ENCODE measurements at places on chromosomes 13 and 19.

GRCh38 chr13:109331898-109332297, 454.5 kb downstream of the IRS2 start:
- DNase-seq: peak; percentile 49

DNA sequence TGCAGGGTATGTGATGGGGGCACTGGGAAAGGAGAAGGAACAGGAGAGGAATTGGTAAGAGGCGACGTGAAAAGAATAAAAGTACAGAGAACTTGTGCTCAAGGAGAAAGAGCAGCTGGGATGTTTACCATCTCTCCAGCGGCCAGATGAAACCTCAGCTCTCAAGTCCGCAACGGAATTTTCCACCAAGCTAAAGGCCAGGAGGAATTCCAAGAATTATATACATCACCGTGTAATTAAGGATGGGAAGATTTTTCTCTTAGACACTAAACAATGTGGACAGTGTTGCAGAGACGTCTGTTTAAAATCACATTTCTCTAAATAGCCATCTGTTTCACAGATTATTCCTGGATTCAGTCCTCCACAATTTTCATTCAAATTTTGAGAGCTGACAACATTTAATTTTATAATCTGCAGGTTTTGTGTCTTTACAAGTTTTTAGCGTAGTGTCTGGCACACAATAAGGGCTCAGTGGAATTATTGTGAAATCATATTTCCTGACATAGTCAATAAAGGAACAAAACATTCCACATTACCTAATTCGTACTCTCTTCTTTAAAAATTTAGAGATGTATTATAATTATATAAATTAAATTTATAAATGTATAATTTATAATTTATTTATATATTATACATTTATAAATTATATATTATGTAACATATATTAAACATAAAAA, 23.0 kb upstream of the USP29 start:
- peak; percentile 1 for DNase-seq

DNA sequence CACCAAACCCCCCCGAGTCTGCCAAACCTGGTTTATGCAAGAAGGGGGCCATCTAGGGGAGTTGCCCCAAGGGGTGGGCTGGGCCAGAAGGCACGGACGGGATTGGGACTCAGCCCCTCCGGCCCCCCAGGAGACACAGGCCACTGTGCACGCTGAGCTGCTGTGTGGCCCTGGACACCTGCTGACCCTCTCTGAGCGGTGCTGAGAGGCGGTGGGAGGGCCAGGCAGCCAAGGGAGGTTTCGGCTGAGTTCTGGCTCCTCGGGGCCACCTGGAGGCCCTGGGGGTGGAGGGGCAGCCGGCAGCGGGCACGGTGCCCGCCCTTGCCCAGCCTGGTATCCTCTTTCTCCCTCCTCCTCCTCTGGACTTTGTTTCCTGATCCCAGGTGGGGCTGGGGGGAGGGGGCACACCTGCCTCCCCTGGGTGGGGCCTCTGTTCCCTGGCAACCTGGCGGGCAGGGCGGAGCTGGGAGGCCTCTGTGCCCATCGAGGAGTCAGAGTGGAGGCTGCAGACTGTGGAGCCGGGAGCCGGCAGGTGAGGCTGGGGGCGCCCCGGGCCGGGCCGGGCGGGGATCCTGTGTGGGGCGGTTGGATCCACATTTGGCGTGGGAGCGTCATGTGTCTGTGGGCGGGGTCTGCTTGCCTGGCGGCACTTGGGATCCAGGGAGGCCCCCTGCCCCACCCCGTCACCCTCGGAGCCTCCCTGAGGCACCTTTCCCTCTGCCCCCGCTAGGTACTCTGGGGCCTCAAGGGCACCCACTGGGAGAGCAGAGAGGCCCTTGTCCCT, at the start of gene MISP:
TSS of gene MISP (plus strand) at position 473 of the 784 bp plus-strand sequence. CDS start 5,835 bp downstream, outside the sequence.
- no peak for DNase-seq

DNA sequence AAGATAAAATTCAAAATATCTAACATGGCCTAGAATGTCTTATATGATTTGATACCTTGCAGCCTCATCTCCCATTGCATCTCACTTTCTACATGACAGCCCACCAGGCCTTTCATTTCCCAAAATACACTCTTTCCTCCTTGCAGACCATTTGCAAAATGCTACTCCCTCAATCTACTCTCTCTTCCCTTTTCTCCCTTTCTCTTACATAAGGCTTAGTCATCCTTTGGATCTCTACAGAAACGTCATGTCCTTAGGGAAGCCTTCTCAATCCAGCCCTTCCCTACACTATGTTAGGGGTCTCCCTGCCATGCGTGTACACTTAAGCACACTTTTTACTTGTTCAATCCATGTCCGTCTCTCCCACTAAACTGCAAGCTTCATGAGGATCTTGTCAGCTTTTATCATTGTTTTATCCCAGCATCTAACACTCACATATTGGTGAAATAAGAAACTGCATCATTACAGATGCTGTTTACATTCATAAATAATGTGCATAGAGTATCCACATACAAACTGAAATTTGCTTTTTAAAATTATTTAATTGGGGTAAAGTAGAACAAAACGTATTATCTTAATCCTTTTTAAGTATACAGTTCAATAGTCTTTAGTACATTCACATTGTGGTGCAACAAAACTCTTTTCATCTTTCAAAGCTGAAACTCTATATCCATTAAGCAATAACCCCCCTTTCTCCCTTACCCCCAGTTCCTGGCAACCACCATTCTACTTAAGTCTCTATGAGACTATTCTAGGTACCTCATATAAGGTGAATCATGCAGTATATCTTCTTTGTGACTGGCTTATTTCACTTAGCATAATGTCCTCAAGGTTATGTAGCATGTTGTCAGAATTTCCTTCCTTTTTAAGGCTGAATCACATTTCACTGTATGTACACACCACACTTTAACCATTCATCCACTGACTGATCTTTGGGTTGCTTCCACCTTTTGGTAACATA, 11.5 kb upstream of the WBP4 start:
- DNase-seq: peak; percentile 32

DNA sequence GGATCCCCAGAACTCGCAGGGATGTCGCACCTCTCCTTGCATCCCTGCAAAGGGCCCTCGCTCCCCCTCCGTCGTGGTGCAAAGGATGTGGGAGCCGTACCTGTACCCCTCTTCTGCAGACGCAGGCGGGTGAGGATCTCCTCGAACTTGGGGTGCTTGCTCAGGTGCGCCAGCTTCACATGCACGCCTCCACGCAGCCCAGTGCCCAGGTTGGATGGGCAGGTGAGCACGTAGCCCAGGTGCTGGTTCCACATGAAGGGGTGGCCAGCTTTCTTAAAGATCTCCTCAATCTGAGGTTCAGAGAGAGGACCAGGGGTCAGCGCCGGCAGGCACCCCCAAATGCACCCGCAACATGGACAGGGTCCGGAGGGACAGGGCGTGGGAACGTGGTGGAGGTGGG, 15.3 kb downstream of the CKM start:
- no peak for DNase-seq

DNA sequence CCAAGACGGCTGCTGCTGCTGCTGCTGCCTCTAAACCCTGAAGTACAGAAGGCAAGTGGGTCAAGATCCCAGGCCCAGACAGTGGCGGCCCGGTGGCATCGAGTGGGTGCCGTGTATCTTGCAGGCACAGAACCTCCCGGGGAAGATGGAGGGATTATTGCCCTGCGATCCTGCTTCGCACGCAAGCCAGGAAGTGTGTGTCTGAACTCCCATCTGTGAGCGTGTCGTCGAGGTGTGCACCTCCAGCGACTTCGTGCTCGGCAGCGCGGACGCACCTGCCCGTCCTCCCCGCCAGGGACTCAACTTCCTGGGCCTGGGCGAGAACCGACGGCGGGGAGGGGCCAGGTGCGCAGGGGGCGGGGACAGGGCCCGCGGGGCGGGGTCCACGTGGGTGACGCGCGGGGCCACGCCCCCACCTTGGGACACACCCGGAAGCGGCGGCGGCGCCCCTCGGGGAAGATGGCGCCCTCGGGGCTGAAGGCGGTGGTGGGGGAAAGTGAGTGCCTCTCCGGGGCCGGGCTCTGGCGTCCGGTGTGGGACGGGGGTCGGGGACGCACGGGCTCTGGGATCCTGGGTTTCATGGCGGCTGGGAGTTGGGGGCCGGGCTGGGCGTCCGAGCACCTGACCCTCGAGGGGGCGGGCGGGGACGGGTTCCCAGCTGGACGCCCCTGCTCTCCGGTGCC, at the start of gene STXBP2:
TSS of gene STXBP2 (plus strand) at position 420 of the 683 bp plus-strand sequence. CDS start at position 460, 40 bp downstream.
- DNase-seq: no peak

DNA sequence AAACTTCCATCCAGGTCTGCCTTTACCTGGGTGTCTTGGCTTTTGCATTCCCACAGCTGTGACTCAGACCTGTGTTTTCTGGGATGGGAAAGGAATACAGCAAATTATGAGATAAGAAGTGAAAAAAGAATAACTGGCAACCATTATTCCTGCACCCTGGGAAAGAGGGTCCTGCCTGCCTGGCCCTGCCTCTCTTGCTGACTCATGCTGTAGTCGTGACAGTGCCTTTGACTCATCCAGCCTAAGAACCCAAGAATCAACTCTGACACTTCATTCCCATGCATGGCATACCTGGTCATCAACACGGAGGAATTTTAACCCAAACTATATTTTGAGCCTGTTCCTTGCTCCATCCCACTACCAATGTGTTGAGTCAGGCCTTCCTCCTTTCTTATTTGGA, 185.4 kb upstream of the SERP2 start:
- DNase-seq: peak; percentile 40

- peak; percentile 41 for DNase-seq
These were observed 889 bp downstream of the GTF2F2 start for GRCh38 chr13:45120967-45121831.

- no peak for DNase-seq
These were observed 559 bp upstream of the SSBP4 start for GRCh38 chr19:18418483-18419194.

Data from HCEC 1CT (cell line).